Stimulated activated CD4-positive, alpha-beta T cell treated with anti-CD3 and anti-CD28 coated beads, Interleukin-1b, Interleukin-23, amount 100 ng/mL, for 1 hour (primary cell): ENCODE measurements at places on chromosomes 11 and 22.

- no peak for DNase-seq
Observed at GRCh38 chr11:118243161-118243560, 9.0 kb downstream of the MPZL3 start.

- DNase-seq, result no peak
Observed at GRCh38 chr22:29716814-29717545, 2.8 kb upstream of the CABP7 start.

- DNase-seq, result no peak
Observed at GRCh38 chr11:68107689-68108088, 13.5 kb downstream of the CHKA start.

- no peak for DNase-seq
Observed at GRCh38 chr11:76219243-76219642, 12.9 kb upstream of the WNT11 start.

DNA sequence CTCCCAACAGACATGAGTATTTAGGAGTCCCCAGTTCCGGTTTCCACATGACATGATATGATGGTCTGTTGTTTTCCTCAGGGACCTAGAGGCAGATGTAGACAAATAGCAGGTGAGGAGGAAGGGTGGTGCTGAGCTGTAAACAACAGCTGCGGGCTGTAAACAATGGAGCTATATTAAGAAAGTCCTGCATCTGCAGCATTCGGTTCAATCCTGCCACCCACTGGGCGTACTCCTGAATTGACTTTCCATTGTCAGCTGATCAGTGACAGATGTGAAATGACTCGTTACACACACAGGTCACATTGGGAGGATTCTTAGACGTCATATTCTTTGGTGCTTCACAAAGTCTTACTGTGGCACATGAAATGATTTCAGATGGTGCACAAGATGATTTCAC, 26.8 kb upstream of the RAG1 start:
- DNase-seq, result no peak

GRCh38 chr22:44305888-44306287, 6.9 kb downstream of the SHISAL1 start:
- no peak for DNase-seq

- DNase-seq, result no peak
Observed at GRCh38 chr11:36249246-36249645, 40.0 kb downstream of the COMMD9 start.

GRCh38 chr11:72704028-72704782, 30.0 kb upstream of the PDE2A start:
- DNase-seq, result no peak

DNA sequence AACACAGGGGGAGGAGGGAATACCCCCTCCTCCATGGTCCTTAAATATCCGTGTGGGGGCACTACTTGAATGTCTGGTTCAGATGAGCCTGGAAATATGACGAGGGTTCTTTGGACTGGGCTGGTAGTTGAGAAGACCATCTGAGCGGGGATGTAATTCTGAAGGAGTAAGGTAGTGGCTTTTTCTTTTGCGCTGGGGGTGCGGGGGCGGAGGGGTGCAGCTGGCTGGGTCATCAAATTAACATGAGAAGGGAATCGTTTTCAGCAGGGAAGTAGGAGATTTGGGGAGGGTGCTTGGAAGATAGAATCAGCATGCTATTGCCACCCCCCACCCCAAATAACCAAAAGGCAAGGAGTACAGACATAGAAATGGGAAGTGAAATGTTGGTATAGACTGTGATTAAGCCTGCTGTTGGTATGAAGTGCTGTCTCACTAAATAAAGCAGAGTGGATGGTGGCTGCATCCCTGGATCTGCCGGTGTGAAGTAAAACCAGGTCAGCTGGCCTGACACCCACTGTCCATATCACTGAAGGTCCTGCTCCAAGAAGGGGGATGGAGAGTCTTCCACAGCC, 121.9 kb upstream of the HSD17B12 start:
- no peak for DNase-seq

DNA sequence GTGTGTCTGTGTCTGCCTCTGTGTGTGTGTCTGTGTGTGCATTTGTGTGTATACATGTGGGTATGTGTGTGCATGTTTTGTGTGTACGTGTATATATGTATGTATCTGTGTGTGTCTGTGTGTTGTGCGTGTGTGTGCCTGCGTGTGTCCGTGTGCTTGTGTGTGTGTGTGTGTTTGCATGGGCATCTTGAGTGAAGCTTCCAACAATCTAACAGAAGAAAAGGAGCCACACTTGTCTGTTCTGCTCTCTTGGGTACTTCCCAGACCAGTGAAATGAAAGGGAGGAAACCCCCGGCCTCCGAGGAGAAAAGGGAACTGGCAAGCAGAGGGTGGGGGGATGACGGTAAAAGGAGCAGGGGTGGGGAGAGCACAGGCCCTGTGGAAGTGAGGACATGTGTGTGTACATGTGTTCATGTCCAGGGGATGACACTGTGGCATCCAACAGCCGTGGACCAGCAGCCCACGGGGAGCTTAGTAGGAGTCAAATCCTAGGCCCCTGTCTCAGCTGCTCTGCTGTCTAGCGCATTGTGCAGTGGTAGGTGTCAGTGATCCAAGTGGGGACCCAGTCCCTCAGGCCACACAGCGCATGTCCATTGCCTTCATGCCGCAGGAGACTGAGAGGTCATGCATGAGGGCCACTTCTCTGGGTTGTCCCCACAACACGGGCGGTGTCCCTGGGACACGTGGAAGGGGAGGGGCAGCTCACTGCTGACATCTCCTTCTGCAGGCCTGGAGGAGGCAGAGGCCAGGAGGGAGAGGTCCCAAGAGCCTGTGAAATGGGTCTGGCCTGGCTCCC, 8.1 kb downstream of the CSF2RB start:
- no peak for DNase-seq

- no peak for DNase-seq
Observed at GRCh38 chr11:105078283-105078682, 33.1 kb upstream of the CARD16 start.

DNA sequence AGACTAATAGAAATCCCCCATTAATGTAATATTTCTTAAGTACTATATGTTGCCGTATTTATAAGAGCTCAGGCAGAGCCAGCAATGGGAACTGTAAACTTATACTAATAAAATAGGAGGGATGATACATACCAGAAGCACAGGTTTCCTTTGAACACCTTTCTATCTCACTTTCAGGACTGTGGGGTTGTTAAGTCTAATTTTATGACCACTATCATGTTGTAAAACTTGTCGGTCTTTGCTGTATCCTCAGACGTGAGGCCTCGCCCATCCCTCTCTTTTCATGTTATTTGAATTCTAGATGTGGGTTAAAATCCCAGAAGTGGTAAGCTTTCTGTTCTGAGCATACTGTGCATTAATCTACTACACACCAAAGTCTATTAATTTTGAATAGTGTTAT, 1083.5 kb upstream of the TENM4 start:
- no peak for DNase-seq

GRCh38 chr22:38832005-38832978, 11.5 kb downstream of the NPTXR start:
- no peak for DNase-seq

GRCh38 chr11:36619502-36619901, 21.5 kb upstream of the RAG2 start:
- DNase-seq, result no peak

- no peak for DNase-seq
Observed at GRCh38 chr11:41246399-41246745, 213.1 kb downstream of the LRRC4C start.

- DNase-seq, result no peak
Observed at GRCh38 chr22:33389936-33390335, 331.8 kb upstream of the SYN3 start.

- no peak for DNase-seq
Observed at GRCh38 chr22:36319595-36320497, 66.9 kb downstream of the APOL1 start.

DNA sequence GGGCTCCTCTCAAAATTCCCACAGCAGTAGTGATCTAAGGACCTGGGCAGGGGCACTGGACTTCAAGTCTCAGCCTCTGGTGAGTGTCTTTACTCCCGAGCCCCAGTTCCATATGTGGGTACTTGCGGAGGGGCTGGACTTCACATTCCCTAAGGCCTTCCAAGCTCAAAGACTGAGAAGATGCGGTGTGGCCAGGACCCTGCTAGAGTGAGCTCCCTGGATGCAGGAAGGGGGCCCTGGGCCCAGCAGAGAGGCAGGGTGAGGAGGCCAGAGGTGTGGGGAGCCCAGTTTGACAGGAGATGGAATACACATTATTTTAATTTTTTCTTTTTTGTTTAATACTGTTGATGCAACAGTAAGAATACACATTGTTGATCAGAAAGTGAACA, 83.7 kb downstream of the IGLL1 start:
- DNase-seq, result no peak

DNA sequence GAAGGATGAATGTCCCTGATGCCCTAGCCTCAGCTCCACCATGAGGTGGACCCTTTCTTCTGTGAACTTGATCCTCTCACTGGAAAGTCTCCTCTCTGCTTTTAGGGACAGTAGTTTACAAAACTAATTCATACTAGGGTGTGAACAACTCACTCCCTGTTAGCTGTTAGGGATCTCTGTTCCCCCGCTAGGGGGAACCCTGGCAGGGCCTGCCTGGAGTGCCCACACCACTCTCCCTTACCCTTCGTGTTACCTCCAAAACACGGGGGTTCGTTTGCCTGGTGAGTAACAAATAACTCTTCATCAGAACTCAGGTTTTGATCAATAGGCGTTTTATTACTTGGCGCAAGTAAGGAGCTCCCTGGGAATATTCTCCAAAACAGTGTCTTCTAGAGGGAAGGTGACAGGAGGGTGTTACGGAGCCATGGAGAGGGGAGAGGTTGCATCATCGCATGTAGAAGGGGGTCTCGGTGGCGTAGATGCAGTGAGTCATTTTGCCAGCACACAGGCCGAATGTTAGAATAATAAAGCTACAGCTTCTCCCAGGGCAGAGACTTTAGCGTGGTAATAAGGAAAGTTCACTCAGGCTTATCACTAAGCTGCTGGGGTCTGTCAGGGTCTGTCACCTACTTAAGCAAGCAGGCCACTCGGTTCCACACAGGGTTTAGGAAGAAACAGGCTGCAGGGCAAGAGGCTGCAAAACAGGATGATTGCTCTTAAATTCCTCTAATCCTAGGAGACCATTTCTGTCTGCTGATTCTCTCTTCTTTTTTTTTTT, 45.8 kb downstream of the C11orf96 start:
- no peak for DNase-seq

DNA sequence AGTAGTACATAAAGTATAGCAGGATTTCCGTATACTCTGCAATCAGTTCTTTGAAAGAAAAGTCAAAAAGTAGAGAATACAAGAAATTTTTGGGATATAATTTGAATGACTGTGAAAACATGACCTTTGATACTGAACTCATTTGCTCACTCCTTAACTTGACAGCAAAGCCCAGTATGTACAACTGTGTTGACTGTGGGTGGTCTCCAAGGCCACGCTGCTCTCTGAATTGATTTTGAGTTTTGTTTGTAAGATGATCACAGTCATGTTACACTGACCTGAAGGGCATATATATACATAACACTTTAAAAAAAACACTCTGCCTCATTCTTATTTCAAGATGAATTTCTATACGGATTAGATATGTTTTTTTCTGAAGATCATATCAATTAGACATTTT, 9.5 kb upstream of the AMOTL1 start:
- no peak for DNase-seq

DNA sequence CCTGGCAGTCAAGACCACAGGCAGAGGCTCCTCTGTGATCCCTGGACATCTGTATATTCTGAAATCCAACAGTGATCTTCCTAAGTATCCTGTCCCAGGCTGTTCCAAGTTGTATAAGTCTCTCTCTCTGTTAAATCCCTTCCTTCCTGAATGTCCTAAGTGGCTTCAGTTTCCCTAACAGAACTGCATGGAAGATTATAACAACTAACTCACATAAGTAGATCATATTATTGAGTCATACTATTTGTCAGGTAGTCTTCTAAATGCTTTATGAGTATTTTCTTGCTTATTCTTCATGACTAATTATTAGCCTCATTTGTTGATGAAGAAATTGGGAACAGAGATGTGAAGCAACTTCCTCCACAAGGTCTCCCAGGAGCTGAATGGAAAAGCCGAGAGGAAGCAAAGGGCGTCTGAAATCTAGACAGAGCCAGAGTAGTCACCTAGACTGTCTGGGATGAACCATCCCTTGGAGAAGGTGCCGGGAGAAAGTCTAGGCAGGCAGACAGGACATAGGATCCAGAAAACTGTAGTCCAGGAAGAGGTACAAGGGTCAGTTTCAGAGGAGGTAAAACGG, 93.2 kb upstream of the FAT3 start:
- no peak for DNase-seq
